NCI-H1417 treated with DMSO at 0.1 percent for 48 hours (cell line): ENCODE measurements at places on chromosomes 6 and 20.

DNA sequence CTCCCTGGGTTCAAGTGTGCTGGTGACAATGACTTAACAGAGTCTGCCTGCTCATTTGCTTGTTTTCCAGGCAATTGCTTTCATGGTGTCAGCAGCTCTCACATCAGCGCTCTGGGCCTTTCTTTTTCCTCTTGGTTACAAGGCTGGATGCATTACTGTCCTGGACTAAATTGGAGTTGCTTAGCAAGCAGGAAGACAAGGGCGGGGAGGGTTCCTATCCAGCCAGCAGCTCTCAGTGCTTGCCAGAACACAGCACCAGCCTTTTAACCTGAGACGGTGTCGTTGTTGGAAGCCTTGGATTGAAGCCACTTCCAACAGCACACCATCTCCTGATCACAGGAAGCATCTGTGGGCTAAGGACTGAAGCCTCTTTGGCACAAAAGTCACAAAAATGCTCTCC is 606.9 kb downstream of the CDH26 start:
- no peak for DNase-seq

DNA sequence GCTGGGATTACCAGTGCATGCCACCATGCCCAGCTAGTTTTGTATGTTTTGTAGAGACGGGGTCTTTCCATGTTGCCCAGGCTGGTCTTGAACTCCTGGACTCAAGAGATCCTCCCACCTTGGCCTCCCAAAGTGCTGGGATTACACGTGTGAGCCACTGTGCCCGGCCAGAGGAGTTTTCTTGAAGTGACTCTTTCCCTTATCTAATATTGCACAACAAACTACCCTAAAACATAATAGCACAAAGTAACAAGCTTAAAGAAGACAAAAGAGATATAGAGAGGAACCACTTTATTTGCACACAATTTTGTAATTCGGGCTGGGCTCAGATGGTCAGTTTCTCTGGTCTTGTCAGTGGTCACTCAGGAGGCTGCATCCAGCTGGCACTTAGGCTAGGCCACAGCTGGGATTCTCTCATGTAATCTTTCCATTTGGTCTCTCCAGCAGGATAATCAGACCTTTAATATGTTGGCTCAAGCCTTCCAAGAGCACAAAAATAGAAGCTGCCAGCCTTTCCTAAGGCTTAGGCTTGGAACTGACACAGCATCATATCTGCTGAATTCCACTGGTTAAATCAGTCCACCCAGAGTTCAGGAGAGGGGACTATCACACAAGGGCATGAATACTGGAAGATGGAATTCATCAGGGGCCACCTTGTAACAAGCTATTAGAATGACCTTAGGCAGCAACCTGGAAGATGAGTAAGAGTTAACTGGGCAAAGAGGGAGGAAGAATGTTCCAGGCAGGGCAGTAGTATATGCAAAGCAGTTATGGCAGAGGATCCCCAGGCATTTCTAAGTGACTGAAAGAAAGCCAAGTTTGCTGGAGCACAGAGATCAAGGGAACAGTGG is 56.7 kb upstream of the PNRC1 start:
- DNase-seq, result no peak

DNA sequence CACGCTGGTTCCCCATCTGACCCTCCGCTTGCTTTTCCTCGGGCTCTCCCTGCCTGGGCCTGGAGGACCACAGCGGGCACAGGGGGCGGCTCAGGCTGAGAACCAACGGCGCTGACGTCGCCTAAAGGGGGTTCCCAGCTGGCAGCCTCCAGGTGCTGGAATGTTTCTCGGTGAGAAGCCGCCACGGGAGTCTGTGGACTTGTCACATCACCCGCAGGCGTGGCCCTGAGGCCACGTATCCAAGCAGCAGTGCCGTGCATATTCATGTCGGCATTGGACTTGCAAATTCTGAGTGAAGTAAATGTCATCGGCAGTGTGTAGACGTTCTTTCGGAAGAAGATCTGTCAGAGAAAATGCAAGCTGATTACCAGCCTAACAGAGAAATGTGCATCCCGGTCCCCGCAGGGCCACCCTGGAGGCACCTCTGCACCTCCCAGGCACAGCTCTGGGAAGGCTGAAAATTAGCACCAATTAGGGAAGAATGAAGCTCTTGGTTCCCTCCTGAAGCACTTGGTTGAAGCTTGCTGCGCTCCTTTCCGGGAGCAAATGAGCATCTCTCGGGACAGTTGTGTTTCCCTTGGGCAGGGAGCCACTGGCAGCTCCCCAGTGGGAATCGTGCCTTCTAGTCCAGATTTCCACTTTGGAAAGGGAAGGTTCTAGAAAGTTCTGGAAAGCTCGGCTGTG is 24.3 kb downstream of the NTSR1 start:
- DNase-seq, result no peak

DNA sequence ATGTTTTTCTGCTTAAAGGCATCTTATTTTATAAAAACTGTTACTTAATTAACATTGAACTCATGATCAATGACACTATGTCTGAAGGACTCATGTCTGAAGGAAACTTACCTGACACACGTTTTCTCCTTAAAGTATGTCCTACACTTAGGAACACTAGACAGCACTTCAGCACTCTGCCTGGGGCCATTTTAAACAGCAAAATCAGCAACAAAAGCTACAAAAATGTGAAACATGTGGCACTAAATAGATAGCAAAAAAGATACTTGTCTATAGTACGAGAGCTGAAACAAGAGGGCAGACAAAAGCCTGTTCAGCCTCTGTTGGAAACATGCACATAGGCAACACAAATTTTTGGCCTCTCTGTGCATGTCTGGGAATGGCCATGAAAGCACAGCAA is 93.5 kb upstream of the TMEM30A start:
- no peak for DNase-seq

DNA sequence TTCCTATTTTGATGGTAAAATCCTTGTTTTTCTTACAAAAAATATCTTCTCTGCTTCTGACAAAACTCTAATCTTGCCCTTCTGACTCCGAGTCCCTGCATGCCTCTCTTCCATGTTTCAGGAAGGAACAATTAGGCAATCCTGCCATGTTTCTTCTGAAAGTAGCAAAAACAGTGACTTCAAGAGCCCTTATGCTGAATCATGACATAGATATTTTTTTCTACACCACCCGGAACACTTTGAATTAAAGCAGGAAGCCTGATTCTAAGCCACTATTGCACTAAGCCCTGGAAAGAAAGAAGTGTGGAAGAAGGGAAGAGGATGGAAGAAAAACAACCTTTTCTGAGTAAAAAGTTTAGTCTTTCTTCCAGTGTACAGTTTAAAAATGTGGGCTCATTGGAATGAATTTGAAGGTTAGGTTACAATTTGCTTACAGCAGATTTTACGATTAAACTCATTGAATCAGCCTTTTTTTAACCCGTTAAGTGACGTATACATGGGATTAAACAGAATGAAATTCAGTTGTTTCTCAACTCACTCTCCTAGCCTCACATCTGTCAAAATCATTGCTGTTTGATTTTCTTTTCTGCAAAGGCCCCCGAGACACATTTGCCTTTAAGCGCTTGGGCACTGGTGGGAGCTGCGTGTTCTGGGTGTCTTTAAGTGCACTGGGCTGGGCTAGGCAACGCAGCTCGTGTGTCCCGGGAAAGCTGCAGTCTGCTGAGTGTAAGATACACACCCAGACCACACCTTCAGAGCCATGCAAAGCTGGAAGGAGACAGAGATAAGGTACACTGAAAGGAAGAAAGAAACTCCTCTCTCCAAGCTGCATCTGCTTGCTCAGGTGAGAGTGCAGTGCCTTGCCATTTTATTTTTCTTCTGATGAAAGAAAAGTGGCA is 159.4 kb upstream of the CITED2 start:
- no peak for DNase-seq

- DNase-seq, result no peak
Observed at GRCh38 chr6:138597336-138597735, 98.0 kb upstream of the NHSL1 start.

DNA sequence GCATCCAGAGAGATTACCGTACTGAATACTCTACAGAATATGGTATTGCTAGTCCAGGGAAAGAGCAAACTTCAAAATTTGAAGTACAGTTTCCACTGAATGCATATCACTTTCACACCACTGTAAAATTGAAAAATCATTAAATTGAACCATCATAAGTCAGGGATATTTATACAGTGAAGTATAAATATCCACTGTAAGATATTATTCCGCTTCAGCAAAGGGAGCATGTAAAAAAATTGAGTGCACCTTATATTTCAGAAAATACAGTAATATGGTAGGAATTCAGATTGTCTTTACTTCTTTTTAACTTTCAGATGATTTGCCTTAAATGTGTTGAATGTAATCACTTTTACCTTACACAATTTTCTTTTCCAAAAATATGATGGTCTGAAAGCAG is 60.9 kb upstream of the TXNDC5 start:
- DNase-seq, result no peak

DNA sequence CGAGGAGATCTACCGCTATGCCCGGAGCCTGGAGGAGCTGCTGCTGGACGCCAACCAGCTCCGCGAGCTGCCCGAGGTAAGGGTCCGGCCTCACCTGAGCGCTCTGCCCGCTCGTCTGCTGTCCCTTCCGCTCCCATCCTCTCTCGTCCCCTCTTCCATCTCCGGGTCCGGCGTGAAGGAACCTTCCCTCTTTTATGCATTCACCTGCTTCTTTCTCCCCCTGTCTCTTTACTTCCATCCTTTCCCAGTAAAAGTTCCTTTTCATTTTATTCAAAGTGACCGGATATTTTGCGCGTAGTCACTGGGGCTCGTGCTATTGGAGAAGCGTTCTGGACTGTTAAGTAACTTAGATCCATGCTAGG is 516 bp downstream of the LRRC1 start:
- no peak for DNase-seq

- DNase-seq, result no peak
Observed at GRCh38 chr20:57660922-57661745, 40.9 kb upstream of the ZBP1 start.

DNA sequence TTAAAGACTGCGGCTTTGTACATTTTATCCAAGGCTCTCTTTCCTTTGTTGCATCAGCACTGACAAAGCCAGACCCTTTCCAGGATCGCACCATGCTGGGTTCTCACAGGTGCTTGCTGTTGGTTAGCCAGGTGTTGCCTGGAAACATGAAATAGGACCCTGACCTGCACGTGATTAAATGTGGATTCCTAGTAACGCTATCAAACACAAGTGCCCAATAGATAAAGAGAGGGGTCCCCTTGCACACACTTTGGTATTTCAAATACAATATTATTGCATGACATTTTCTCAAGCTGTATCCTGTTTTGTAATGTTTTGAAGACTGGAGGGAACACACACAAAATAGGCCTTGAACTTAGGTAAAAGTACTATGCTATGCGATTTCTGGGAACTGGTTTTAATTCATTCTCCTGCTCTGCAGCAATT is 73.3 kb downstream of the AKAP12 start:
- peak; percentile 92 for DNase-seq

GRCh38 chr6:70051197-70052124 is 185.1 kb downstream of the COL19A1 start:
- no peak for DNase-seq

- no peak for DNase-seq
Observed at GRCh38 chr20:46544576-46544975, 5.9 kb downstream of the OCSTAMP start.

DNA sequence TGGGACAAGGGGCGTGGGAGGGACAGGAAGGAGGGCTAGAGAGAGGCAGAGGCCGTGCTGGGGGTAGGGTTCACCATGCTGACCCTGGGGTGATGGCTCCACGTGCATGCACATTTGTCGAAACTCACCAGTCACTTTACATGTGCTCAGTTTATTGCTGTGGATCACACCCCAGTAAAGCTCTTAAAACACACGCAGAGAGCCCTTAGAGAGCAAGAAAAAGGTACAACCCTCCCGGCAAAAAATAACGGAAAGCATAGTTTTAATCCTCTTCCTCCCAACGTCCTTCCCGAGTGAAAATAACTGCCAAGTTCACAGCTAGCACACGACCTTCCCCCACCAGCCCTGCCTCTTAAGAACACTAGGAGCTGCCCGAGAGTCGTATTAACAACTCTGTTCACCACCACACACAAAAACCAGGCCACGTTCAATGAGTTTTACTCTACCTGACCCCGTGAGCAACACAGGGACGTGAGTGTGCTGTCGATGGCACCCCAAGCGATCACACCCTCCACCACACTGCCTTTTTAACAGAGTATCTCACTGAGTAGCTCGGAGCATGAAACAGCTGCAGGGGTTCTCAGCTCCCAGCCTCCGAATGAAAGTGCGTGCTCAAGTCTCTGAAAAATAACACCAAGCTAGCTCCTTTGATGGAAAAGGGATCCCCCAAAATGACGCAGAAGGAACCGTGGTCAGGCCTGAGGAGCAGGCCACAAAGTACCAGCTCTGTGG is 39.7 kb downstream of the TAF4 start:
- DNase-seq, result no peak

DNA sequence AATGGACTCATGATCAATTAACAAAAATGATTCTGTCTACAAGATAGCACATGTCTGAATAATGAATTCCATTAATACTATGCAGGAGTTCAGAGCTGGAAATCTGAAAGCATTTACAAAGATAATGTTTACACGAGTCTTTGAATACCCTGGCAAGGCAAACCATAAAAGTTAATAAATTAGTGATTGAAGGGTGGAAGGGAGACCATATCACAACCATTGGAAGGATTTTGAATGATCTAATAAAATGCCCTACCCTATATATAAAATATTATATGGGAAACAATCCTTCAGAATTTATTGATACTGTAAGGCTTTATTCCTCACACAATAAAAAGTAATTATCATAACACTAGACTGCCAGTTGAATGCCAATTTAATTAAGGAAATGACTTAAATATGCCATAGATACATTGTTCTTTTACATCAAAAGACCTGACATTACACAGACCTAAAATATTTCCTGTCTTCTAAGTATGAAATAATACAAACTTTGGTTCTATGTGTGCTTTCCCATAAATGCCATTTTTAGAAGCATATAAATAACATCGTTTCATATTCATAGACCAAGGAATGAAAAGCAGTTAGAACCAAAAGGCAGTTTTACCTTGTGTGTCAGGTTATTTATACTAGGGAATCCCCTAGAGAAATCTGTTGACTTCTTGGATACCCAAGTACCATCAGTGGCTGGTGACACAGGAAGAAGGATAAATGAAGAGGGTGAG is 249.2 kb upstream of the MARCKS start:
- DNase-seq, result no peak

GRCh38 chr6:46273911-46274310 is 103.1 kb upstream of the ENPP5 start:
- DNase-seq, result no peak

- DNase-seq, result no peak
Observed at GRCh38 chr20:19497064-19497463, 261.0 kb upstream of the RIN2 start.

DNA sequence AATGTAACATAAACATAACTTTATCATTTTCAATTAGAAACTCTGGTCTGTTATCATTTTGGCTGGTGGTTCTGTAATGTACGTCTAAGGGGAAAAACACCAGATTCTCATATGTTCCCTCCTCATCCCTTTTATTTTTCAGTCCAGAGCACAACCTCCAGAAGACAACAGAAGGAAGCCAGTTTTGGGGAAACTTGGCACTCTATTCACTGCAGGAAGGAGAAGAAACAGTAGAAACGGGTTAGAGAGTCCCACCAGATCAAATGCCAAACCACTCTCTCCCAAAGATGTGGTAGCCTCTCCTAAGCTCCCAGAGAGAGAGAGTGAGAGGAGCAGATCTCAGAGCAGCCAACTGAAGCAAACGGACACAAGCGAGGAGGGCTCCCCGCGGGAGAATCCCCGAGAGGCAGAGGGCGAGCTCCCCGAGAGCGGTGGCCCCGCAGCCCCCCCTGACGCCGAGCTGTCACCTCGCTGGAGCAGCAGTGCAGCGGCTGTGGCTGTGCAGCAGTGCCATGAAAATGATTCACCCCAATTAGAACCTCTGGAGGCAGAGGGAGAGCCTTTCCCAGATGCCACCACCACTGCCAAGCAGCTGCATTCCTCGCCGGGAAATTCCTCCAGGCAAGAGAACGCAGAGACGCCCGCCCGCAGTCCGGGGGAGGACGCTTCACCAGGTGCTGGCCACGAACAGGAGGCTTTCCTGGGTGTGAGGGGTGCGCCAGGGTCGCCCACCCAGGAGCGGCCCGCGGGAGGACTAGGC is 117.8 kb downstream of the RTN4IP1 start:
- no peak for DNase-seq
